IMR-90 (cell line): ENCODE measurements at places on chromosomes 3 and 15. TPM values are rescaled to one million over a fixed set of nuclear protein-coding genes. Genes with fewer than 3 reads are reported as not detected.

GRCh38 chr3:123375014-123375940, 73.6 kb downstream of the ADCY5 start:
- DNase-seq: no peak

GRCh38 chr3:10672422-10672821, 143.6 kb upstream of the SLC6A11 start:
- DNase-seq: no peak

GRCh38 chr15:49865925-49866757, 245.3 kb downstream of the DTWD1 start:
- DNase-seq: no peak

DNA sequence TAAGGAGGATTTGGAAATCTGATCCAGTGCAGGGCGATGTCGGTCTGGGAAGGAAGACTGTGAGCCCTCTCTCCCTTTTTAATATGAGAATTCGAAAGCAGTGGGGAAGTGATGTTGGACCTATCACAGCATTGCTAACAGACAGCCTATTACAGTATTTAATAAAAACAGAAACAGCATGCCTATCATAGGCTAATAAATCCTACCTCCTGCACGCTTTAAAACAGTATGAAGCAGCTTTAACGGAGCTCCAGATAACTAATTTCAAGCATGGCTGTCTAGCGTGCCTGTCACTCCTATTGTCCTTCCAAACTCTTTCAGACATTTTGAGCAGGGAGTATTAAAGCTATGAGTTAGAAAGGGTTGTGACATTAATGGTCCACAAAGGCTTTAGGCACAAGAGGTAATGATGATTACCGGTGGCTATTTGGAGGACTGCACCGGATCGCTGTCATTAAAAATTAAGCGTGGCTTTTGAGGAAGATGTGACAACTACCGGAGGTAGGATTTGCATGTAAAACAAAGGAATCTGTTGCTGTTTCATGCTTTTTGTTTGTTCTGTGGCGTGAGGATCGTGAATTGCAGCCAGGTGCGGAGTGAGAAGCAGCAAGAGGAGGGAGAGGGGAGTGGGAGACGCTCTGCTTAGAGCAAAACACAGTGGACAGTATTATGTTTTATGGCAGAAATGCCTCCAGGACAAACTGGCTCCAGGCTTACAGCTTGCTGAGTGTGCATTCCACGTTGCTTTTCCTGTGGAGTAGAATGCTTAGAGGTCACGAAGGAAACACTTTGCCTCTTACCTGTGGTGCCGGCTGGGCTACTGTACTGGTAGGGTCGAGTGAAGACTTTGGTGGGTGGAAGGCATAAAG, at the start of gene KCNMB2:
Gene KCNMB2, plus strand, starts transcription at position 226 of the 869 bp plus-strand sequence.
- DNase-seq: no peak

CHRM5 gene
- total RNA-seq: under 0.01 TPM in 2 replicates

MST1R gene
- under 0.01 TPM in 1 of 2 replicates, not detected in the other for total RNA-seq

GRCh38 chr3:43455233-43455632, 166.6 kb downstream of the ANO10 start:
- DNase-seq: peak; percentile 76

MUC20 gene
- total RNA-seq: not detected in 2 replicates

SPATA12 gene
- total RNA-seq: under 0.01 TPM in 1 of 2 replicates, not detected in the other

DNA sequence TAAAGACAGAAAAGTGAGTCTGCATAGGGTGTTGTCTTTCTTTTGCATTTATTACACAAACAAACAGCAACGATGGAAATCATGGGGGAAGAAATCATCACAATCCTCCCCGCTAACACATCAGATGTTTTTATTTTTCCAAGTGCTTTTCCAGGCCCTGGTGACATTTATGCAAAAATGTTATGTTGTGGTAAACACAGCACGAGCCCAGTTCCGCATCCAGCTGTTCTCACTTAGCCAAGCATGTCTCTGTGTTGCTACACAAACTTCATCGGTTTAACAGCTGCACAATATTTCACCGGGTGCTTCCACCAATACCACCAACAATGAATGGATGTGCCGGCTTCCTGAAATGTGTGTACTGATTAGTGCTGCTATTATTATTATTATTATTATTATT, 53.7 kb upstream of the ABHD17C start:
- no peak for DNase-seq

DNA sequence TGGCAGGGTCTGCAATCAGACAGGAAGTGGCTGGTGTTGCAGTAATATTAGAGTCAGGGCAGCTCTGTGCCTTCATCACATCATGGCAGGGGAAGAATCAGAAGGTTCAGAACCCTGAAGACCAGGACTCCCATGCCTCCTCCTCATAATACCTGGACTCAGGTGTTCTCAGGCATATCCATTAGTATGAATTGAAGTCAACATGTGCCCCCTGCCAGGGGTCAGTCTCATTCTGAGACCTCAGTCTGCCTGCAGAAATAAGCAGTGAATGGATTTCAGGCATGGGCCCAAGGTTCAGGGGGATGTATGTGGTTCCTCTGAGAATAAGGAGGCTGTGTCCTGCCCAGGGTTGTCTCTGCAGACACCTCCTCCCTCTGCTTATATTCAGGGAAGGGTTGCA, 74.2 kb downstream of the SPSB4 start:
- DNase-seq: no peak

ROPN1 gene
- 0.18 TPM in 1 of 2 replicates, not detected in the other for total RNA-seq

- DNase-seq: peak; percentile 35
Observed at GRCh38 chr15:29322415-29322814, 52.8 kb upstream of the NSMCE3 start.

DOCK3 gene
- under 0.01 TPM in 2 replicates for total RNA-seq

DNA sequence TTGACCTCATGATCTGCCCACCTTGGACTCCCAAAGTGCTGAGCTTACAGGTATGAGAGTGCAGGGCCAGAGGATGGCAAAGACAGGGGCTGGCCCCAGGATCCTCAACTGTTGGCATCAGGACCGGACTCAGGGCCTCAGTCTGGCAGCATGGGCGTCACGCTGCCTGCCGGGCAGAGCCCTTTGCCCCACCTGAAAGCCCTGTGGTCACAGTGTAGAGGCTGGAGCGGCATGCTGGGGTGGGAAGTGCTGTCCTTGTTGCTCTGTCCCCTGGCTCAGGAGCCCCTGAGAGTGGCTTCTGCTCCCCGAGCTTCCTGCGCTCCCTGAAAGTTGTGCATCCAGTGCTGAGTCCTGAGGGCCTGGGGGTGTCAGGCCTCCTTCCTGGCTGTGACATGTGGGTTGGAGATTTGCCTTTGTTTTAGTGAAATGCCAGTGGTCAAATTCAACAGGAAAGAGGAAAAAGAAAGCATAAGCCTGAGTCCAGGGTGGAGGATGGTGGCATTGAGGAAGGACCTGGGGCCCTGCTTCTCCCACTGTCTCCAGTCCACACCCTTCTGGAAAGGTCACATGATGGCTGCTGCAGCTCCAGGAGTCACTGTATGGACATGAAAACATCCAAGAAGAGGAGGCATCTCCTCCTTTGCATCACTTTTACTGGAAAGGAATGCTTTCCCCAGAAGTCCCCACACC, 147.2 kb downstream of the OR4M2 start:
- DNase-seq: no peak

- no peak for DNase-seq
Observed at GRCh38 chr3:10337323-10338163, 16.6 kb upstream of the SEC13 start.

GRCh38 chr3:187729598-187729997, 15.7 kb downstream of the BCL6 start:
- DNase-seq: no peak

- DNase-seq: no peak
Observed at GRCh38 chr3:197010556-197011351, 18.9 kb downstream of the MELTF start.

RASGRF1 gene
- under 0.01 TPM in 2 replicates for total RNA-seq

DNA sequence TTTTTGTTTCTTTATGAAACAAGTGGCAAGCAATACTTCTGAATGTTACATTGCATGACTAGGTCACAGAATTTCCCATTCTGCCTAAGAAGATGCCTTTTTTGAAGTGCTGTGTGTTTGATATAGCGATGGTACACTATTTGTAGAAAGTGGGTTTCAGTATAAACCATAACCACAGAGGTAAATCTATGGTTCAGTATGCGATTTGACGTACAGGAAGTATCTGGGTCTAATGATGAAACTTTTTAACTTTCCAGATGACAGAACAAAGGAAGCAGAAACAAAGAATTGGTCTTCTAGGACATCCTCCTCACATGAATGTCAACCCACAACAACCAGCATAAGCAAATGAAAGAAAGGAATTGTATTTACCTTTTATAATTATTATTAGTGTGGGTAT, 133.4 kb upstream of the BHLHE40 start:
- no peak for DNase-seq

NEK11 gene
- total RNA-seq: 1.6 and 1.9 TPM in 2 replicates

DNA sequence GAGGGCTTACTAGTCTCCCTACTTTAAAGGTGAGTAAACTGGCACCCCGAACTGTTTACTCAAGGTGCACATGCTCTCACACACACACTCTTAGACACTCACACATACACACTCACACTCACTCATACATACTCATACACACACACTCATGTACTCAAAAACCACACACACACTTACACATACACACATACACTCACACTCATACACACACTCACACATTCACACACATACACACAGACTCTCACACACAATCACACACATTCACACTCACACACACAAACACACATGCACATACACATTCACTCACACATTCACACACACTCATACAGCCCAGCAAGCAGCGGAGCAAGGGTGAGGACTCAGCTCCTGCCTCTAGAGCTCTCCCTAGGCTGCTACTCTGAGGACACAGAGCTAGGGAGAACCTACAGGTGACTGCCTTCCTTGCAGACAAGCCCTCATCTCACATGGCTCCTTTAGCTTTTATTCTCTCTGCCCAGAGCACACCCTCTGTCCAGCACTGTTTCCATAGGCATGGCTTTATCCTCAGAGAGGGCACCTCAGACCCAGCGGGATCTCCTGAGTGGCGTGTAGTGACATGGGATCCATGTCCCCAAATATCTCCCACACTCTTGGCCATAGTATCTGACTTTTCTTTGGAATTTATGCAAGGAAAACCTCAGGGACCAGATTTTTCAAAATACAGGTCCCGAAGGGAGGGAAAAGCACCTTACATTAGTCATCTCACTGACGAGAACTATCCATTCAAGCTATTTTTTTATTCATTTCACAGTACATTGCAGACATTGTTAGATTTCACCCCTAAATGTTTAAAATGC, 26.2 kb upstream of the ATG7 start:
- no peak for DNase-seq

SRPRB gene
- 98.9 and 131 TPM in 2 replicates for total RNA-seq
